Glomerular endothelial cell (primary cell): ENCODE measurements at places on chromosomes 16 and 17. TPM values are rescaled to one million over a fixed set of nuclear protein-coding genes. Genes with fewer than 3 reads are reported as not detected.

Gene OTOP3
- not detected in 2 replicates for total RNA-seq

Gene PLEKHH3
- 12.2 and 15.6 TPM in 2 replicates for total RNA-seq

Gene AMZ2
- 35.1 and 45.7 TPM in 2 replicates for total RNA-seq

Gene ATAD5
- total RNA-seq, result 3.1 and 3.7 TPM in 2 replicates

Gene CCL14
- 5.6 and 11.2 TPM in 2 replicates for total RNA-seq

Gene SLFN14
- total RNA-seq, result 0.18 TPM in 1 of 2 replicates, not detected in the other

Gene GNAO1
- total RNA-seq, result not detected in 2 replicates

Gene TBC1D3I
- 1.5 and 1.6 TPM in 2 replicates for total RNA-seq
